Retinal pigment epithelial cell (primary cell): ENCODE measurements at places on chromosomes 12 and 14.

- no peak for DNase-seq
Measured at GRCh38 chr12:88258396-88258795, 116.3 kb downstream of the TMTC3 start.

DNA sequence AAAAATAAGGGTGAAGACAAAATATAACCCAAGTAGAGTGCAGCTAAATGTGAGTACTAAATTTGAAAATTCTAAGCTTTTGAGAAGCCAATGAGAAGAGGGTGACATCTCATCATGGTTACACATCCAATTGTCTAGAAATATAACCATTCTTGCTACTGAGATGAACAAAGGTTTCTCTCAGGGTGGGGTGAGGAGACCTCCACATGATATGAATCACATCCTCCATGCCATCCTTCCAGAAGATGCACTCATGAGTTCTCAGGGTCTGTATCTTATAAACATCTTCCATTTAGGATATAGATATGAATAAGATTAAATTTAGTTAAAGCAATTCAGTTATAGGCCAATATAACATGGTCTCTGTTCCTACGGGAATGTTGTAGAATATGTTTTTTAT lies 38.9 kb upstream of the E2F7 start:
- no peak for DNase-seq

DNA sequence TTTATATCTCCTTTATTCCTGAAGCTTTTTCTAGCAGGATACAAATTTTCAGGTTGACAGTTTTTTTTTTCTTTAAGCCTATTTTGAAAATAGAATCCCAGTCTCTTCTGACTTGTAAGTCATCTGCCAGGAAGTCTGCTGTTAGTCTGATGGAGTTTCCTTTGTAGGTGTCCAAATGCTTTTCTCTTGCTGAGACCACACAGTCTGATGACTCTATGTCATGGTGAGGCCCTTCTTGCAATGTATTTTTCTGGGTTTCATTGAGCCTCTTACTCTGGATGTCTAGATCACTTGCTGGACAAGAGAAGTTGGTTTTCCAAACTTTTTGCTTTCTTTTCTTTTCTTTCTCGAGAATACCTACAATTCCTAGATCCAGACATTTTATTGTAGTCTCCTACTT lies 30.6 kb downstream of the USP15 start:
- DNase-seq, result no peak

GRCh38 chr12:54700849-54701248 lies 52.7 kb upstream of the DCD start:
- no peak for DNase-seq

DNA sequence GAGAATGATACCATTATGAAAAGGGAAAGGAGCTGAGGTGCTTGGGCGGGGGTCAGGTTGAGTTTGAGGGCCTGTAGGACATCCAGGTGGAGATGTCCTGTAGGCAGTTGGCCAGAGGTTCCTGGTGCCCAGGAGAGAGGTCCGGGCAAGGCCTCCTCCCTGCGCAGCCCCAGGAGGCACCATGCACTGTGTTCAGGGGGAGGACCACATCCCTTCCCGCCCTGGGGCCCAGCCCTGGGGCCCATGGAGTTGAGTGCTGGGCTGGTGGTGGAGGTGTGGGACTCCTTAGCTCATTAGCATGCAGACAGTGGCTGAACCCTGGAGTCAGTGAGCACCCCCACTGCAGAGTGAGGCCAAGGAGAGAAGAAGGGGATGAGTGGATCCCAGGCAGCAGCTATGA lies 5.7 kb upstream of the FAIM2 start:
- no peak for DNase-seq

GRCh38 chr12:79559591-79559990 lies 131.2 kb downstream of the PAWR start:
- no peak for DNase-seq

DNA sequence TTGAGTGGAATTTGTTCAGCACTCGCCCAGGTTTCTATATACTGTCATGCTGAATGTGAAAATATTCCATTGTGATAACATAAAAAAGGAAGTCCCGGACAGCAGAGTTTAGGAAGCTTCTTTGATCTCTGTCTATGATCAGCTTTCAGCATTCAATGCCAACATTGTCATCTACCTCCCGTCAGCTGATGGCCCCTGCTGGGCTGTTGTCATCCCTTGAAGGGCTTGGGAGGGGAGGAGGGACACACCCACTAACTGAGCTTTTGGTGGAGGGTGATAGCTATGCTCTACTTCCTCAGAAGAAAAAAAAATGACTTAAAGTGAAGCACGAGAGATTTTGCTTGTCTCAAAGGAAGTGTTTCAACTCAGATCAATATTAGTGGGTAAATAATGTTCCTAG lies 4.7 kb upstream of the KRT77 start:
- no peak for DNase-seq

DNA sequence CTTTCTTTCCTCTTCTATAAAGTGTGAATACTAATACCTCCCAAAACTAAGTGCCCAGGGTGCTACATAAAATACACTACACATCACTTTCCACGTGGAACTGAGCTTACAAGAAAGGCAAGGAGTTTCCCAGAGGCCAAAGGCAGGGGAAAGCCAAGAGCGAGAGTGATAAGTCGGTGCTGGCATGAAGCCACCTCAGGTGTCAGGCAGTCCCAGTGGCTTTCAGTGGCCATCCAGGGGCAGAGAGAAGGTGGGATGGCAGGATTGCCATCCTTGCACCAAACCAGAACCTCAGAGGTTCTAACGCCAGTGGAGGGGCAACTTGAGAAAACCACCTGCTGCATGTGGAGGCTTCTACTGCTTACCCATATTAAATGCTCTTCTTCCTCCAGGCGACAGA lies 79.7 kb upstream of the DIO3 start:
- no peak for DNase-seq

DNA sequence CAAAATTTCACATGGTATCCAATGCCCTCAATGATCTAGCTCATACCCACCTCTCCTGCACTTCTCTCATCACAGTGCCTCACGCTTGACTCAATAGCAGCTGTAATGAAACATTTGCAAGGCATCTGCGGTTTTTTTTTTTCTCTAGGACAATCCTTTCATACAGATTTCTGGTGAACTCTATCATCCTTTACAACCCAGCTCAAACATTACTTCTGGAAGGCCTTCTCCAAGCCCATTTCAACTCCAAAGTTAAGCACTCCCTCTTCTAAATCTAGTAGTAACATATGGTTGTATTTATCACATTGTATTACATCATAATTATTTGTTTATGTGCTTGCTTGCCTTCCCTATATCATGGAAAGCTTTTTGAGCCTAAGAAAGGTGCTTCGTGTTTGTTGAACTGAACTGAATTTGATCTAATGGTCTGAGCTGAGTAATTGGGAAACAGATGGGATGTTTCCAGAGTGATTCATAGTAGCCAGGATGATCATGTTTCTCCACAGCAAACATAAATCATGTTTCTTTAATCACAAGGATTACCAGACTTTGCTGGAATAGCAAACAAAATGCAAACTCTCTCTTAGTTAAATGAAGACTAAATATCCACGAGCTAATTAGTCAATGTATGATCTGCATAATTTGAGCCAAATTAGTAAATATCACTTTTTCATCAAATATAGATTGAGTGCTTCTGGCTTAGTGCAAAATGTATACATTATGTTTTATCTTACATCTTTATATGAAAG lies 14.3 kb downstream of the CFL2 start:
- DNase-seq, result peak; percentile 70

- no peak for DNase-seq
Measured at GRCh38 chr12:78695749-78696148, 168.8 kb upstream of the SYT1 start.

DNA sequence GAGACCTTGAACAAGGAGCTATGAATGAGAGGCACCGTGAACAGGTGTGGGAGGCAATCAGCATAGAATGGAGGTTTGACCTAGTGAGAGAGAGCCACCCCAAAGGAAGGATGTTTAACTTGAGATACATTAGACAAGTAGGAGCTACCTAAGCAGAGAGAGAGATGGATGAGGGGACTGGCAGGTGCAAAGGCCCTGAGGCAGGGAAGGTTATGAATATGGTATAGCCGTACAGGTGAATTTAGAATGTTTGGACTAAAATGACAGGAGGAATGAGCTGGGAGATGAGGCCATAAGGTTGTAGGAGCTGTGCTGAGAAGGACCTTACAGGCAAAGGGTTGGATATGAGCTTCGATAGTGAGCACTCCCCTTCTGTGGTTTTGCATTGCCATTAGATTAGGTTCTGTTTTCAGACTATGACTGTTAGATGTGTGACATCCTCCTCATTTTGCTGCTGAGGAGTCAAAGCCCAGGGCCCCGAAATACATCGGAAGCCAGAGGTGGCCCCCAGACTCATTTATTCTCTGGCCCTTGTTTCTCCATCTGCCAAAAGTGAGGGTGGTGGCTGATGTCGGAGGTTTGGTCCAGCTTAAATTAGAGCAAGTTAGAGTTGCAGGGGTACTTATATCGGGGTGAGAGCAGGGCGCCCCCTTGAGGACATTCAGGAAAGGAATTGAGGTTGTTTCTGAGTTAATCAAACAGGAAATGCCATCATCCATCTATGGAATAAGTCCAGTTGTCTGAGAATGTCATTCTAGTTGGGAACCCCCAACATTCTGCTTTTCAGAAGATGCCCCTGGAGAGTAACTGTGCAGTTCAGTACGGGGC lies 29.4 kb downstream of the SLC24A4 start:
- no peak for DNase-seq

- no peak for DNase-seq
Measured at GRCh38 chr14:88834883-88835431, 10.5 kb downstream of the TTC8 start.

DNA sequence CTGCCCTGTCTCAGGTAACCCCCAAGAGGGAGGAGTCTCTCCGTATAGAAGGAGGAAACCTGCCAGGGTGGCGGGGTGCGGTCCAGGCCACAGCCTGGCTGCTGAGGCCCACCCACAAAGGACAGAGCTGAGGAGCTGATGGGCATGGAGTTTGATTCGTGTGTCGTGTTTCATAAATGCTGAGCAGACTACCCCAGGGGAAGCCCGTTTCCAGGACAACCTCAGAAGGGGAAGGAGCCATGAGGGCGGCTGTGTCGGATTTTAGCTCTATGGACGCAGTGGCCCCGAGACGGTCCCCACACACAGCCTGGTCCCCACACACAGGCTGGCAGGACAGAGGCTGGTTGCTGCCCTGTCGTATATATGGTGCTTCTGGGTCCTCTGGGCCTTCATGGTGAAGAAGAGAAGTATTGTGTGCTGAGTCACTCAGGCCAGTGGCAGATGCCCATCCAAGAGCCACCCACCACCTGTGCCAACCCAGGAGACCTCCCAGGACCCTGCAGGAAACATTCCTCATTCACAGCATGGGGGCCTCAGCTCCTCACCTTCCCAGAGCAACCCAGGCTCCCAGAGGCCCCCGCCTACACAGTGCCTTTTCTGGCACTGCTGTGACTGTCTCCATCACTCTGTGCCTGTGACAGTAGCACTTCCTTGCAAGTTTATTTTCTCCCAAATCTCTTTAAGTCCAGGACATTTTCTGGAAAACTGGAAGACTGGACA lies 63.1 kb upstream of the RIN3 start:
- DNase-seq, result no peak

DNA sequence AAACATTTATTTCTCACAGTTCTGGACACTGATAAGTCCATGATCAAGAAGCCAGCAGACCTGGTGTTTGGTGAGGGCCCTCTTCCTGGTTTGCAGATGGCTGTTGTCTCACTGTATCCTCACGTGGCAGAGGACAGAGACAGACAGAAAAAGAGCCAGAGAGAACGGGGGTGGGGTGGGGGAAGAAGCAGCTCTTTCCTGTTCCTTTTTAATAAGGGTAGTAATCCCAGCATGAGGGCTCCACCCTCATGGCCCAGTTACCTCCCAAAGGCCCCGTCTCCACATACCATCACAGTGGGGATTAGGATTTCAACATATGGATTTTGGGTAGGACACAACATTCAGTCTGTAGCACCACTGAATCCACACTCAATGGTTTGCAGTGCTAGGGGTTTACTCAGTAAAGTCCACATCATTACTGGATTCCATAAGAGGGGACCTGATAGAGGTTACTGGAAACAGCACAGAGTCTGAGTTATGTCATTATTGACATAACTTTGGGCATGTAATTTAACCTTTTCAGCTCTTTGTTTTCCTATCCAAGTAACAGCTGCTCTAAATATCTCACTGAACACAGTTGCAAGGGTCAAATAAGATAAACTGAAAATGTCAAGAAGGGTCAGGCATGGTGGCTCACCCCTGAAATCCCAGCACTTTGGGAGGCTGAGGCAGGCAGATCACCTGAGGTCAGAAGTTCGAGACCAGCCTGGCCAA lies 53.2 kb downstream of the RPAP3 start:
- no peak for DNase-seq

DNA sequence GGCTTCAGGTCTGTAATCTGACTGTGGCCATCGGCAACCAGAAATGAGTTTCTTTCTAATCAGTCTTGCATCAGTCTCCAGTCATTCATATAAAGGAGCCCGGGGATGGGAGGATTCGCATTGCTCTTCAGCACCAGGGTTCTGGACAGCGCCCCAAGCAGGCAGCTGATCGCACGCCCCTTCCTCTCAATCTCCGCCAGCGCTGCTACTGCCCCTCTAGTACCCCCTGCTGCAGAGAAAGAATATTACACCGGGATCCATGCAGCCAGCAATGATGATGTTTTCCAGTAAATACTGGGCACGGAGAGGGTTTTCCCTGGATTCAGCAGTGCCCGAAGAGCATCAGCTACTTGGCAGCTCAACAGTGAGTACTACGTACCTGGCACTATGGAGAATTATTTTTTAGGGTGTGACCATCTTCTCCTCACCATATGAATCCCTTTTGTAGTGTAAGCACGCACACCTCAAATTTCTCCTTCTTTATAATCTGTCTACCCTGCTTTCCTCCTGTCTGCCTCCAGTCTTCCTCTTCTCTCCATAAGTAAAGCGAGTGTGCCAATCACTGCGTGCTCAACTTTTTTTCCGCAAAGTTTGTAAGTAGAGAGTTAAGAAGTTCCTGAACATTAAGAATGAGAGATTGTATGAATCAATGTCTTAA lies at the start of gene TPH2:
TPH2 (plus strand) TSS at position 118 of the 658 bp plus-strand sequence; CDS start at position 260, 142 bp downstream.
- peak; percentile 29 for DNase-seq

GRCh38 chr12:108789546-108789945 lies 58.2 kb upstream of the CORO1C start:
- no peak for DNase-seq

GRCh38 chr14:80787876-80788275 lies 153.7 kb downstream of the CEP128 start:
- DNase-seq, result peak; percentile 54
